ENCODE measurements at places on chromosomes 12 and 14.

DNA sequence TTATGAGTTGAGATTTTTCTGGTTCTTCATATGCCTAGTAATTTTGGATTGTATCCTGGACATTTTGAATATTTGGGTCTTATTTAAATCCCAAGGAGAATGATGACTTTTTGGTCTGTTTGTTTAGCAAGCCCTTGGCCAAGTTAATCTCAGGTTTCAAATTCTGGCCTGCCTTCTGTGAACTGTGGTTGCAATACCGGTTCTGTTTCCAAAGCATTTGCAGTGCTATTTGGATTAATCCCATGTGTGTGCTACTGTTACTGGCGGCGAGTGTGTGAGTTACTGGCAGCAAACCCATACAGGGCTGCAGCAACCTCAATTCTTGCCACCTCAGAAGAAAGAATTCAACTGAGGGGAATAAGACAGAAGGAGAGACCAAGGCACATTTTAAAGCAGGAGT is 51.1 kb downstream of the TMEM260 start:
- DNase-seq, result no peak

DNA sequence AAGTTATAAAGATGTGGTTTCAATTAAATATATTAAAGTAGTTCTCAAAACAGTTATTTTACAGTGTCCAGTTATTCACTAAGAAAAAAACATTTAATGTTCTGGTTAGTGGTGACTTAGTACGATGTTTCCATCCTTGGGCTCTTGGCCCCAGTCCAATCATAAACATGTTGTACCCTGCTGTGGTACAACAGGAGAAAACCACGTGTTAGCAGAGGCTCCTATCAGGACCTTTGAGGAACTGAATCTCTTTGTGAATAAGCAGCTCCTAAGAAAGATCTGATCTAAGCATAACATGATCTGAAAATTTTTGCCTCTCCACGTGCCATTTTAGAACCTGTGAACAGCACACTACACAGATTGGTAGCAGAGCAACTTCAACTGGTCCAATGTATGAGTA is 234.0 kb downstream of the SYT1 start:
- DNase-seq, result no peak

DNA sequence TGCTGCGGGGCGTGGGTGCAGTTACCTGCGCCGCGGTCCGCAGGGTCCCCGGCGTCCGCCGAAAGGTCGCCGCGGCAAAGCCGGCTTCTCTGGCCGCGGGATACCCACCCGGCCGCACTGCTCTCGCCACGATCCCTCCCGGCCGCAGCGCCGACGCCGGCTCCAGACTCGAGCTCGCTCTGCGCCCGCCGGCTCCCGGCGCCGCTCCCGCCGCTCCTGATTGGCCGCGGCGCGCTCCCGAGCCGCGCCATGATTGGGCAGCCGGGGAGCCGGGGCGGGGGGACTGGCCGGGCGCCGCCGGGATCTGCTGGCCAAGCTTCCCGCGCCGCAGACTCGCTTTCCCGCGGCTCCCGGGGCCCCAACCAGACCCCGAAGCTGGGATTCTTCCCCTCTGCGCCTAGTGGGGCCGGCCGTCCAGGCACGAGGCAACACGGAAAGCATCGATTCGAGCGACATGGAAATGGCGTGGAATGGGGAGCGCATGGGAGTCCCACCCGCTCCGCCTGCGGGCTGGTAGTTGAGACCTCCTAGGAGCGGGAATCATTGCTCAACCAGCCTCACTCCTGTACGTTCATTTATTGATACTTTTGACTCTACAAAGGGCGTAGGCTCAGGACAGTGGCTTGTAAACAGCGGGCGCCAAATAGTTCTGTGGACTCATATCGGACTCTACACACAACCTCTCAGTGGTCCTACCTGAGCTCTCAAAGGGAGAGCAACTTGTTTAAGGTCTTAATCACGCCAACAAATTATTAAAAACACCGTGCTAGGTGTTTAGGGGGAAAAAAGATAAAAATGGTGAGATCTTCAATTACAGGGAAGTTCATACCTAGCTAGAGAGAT is 36.4 kb upstream of the STON2 start:
- peak; percentile 75 for DNase-seq

- DNase-seq, result no peak
These were observed 14.3 kb downstream of the CFL2 start for GRCh38 chr14:34699873-34700621.

- DNase-seq, result peak; percentile 27
These were observed 17.2 kb downstream of the REM2 start for GRCh38 chr14:22900081-22900799.

DNA sequence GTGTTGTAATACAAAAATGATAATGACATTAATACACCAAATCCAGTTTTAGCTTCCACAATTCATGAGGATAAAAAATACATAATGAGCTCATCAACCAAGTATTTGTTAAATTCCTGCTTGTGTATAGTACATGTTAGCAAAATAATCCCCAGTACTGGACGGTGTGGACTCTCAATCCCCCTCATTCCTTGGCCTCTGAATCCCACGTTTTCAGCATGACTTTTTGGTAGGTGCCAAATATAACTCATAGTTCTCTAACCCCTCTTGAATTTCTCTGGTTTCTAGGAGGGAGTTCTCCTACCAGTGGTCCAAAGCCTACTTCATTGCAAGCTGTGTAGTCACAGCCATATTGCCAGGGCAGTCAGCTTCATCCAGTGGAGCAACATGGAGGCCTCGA is 41.4 kb upstream of the EPS8 start:
- DNase-seq, result no peak

GRCh38 chr12:56034586-56035332 is 7.0 kb upstream of the RPS26 start:
- no peak for DNase-seq

- no peak for DNase-seq
These were observed 10.0 kb upstream of the SLC38A4 start for GRCh38 chr12:46835785-46836184.
